Sciatic nerve (tissue), 2 donors: ENCODE measurements at places on chromosomes 3 and 15.

GRCh38 chr3:184371570-184372018 lies 6.4 kb downstream of the THPO start:
- DNase-seq: peak; percentile 82

DNA sequence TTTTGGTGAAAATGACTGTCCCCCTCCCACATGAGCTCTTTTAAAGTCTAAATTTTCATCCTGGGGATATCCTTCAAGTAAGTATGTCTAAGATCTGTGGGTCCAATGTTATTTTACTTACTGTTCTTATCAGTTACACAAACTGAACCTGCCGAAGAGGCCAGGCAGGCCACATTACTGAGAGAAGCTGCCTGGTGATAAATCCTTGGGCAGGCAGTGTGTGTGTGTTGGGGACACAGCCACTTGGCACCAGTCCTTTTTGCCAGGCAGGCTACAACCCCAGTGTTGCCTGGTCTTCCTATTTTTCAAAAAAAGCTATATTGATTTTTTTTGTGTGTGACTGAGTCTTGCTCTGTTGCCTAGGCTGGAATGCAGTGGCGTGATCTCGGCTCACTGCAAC lies 50.6 kb upstream of the RASA2 start:
- DNase-seq: no peak

GRCh38 chr3:195258449-195259153 lies 12.4 kb downstream of the XXYLT1 start:
- no peak for DNase-seq

- no peak for DNase-seq
Observed at GRCh38 chr15:45943240-45943639, 308.4 kb downstream of the SQOR start.

DNA sequence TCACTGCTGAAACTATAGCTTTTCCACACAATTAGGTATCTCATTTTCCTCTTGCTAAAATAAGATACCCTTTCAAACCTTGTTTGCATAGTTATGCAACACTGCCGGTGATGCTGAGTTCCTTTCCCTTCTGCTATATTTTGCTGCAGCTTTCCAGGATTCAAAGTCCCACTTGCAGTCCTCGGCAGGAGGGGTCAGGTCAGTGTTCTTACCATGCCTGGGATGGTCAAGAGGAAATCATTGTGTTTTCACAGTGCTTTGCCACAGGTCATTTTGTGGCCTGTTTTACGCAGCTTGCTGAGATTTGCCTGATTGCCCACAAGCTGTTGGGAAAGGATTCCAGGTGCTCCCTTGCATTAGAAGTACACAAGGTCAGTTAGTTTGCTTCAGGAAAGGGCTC lies 156.9 kb downstream of the B3GALNT1 start:
- DNase-seq: no peak

DNA sequence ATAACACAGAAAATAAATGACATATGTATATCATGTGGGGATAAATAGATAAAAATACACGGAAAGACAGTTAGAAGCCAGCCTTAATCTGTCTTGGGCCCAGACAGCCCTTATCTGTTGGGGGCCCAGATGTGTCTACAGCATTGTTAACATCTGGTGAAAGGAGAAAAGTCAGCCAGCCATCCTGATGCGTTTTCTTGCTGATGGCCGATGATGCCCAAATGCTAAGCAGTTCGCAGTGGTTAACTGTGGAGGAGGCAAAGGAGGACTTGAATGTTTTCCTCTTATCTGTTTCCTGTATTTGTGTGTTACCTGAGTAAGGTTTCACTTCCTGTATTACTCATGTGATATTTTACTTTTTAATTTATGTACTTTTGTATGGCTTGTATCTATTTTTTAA lies 46.2 kb downstream of the NOX5 start:
- DNase-seq: no peak

- no peak for DNase-seq
Observed at GRCh38 chr15:66231394-66232266, 21.9 kb downstream of the MEGF11 start.

DNA sequence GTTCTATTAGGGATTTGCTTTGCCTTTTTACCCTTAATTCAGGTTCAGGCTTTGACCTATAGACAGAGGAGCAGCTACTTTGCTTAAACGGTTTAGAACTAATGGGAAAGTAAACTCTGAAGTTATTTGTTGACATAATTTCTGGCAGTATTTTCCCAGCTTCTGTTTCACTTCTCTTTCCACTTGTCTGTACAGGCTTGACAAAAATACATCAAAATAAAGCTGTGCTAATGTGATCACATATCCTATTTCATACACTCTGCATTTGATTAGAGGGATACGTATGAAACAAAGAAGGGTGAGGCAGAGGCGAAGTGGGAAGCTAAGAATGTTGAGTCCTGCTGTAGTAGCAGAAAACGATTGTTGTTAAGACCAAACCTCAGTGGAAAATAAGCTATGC lies 389.1 kb upstream of the RARB start:
- no peak for DNase-seq

DNA sequence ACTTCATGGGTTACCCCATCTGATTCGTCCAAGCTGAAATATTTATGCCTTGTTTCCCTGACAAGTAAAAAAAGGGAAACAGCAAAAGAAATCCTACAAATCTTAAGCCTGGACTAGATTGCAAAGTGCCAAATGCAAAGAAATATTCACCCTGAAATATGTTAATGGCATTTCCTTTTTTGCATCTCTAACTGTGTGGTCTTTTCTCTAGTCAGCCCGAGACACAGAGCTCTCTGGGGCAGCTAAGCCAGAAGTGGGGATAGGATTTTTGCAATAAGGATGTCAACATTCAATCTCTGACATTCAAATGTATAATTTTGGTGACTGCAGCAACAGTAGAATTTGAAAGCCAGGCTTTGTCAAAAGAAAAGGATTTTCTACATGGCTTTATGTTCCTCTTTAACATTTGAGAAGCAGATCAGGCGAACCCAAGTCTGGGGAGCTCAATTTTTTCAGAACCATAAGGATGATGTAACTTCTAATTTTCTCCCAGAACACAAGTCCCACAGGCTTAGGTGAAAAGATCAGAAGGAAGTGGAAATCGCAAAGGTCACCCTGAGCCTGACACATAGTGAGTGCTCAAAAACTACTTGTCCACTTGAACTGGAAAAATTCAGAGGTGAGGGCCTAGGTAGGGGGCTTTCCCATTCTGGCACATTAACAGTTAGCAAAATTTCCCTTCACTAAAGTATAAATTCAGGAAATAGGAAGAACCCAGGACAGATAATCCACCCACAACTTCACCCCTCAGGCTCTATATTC lies 28.2 kb upstream of the KCNMB3 start:
- no peak for DNase-seq

GRCh38 chr3:18864933-18865731 lies 283.2 kb upstream of the KCNH8 start:
- no peak for DNase-seq

- DNase-seq: no peak
Observed at GRCh38 chr15:74402873-74403587, 30.7 kb downstream of the SEMA7A start.

- DNase-seq: no peak
Observed at GRCh38 chr15:31206386-31207181, 105.1 kb upstream of the TRPM1 start.

GRCh38 chr15:90432253-90432652 lies 44.2 kb downstream of the IQGAP1 start:
- DNase-seq: no peak

GRCh38 chr15:51144021-51144532 lies 49.4 kb upstream of the TNFAIP8L3 start:
- no peak for DNase-seq

GRCh38 chr3:158419820-158420653 lies 151.0 kb upstream of the MLF1 start:
- no peak for DNase-seq

DNA sequence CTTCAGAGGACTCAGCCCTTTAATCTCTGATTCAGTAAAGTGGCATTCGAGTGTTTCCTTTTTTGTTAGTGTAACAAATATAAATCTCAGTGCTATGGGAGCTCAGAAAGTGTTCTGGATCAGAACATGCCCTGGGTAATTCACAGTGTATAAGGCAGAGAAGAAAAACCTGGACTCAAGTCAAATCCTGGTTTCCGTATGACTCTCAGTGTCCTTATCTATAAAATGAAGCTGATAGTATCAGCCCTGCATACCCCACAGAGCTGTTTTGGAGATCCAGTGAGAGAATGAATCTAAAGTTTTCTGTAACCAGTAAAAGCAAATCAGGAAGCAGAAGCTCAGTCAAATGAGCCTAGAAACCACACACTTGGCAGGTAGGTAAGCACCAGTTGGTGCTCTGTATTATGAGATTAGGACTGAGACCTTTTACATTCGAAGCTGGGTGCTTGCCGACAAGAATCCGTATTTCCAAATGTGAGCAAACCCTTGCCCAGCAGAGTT lies 67.2 kb downstream of the IL1RAP start:
- DNase-seq: no peak

DNA sequence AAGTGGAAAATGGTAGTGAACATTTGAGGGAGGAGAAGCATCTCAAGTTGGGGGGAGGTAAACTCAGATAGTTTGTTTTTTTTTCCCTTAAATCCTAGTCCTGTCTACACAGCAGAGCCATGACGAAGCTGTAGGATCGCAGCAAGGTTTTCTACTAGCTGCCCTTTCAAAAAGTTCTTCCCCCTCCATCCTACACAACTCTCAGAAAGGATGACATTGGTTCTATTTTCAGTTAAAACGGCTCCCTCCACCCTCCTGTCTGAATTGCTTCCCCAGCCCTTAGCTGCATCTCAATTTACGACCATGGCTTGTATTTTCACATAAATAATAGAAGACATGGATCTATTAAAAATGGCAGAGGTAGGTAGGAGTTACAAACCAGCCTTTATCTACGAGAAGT lies 2.2 kb downstream of the HOMER2 start:
- DNase-seq: no peak

GRCh38 chr3:172315401-172316091 lies 132.7 kb downstream of the GHSR start:
- DNase-seq: no peak

DNA sequence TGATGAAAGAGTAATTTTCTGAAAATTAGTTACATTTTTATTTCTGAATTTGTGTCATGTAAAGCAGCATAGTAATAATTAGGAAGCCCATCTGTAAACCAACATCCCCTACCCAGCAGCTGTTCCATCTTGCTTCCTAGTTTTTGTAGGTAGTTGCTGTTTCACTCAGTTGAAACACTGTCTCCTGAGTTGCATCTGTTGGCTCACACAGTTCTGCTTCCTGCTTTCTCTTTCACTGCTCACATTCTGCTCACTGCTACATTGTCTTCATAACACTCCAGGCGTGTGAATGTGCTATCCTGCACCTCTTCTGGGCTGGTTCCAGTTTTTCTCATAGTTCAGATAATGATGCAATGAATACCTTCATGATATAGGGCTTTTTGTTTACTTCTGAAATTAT lies 123.4 kb downstream of the EPHB1 start:
- DNase-seq: no peak

DNA sequence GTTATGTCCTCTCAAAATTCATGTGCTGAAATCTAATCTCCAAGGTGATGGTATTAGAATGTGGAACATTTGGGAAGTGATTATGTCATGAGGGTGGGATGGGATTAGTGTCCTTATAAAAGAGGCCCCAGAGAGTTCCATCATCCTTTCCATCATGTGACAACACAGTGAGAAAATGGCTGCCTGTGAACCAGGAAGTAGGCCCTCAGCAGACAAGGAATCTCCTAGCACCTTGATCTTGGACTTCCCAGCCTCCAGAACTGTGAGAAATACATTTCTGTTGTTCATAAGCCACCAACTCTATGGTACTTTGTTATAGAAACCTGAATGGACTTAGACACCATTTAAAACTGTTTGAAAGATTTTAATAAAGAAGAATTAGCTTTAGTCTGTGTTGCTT lies 20.8 kb downstream of the SUCNR1 start:
- DNase-seq: no peak

DNA sequence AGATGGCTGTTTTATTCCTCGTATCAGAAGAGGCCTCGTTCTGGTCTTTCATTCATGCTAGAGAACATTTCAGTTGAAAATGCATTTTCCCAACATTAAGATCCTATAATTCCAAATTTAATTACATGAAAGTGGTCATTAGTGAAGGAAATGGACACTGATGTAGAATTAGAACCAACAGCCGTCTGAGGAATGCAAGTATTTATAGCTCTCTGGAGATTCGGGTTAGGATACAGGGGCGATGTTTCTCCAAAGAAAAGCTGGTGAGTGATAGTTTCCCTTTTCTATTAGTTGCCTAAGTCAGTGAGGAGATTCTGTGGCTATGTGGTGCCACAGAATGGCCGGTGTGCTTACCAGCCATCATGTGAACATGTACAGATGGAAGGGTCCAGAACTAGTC lies 109.0 kb upstream of the IL12A start:
- DNase-seq: no peak

DNA sequence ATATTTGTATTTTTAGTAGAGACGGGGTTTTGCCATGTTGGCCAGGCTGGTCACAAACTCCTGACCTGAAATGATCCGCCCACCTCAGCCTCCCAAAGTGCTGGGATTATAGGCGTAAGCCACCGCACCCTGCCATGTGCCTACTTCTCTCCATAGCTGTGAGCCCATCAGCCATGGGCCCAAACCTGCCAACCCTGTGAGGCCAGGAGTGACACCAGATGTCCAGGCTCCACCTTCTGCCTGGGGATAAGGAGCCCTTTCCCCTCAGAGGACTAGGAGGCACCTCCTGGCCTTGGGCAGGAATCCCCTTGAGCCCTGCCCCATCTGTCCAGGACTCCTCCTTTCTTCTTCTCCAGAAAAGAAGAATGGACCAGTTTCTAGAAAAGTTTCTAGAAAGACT lies 14.2 kb upstream of the RFT1 start:
- no peak for DNase-seq

DNA sequence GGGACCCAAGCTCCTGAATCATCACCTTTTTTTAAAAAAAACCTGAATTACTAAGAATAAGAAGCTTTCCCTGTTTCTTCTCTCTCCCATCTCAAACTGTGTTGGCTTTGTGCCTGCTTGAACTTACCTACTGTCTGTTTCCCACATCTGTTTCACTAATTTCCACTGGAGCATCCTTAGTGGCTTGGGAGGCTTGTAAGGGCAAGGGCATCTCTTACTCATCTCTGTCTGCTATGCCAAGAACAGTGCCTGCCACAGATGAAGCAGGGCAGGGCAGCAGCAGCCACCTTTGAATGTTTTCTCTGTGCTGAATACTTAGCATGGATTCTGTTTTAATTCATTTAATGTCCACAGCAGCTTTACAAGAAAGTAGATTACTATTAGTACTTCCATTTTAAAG lies 42.3 kb downstream of the SNRK start:
- DNase-seq: no peak

GRCh38 chr15:60922736-60923135 lies 306.4 kb downstream of the RORA start:
- DNase-seq: no peak

DNA sequence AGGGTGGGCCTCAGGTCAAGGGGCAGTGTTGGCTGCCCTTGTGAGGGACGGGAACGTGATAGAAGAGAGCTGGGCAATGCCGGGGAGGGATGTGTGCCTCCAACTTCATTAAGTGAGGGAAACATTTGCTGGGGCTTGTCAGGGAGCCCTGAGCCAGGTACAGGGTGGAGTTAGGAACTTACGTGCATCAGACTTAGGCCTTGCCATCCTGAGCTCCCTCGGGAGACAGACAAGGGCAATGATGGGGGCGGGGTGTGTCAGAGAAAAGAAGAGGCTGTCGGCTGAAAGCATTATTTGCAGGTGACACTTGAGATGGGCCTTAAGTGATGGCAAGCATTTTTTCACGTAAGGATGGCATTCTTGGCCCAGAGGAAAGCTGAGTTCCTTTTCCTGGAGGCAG lies 1.6 kb downstream of the FAM131A start:
- no peak for DNase-seq
